GM20000 (cell line): ENCODE measurements at places on chromosomes 7 and 10.
A peak's percentile ranks its signal among the peaks of the same experiment; 100 is the strongest.

DNA sequence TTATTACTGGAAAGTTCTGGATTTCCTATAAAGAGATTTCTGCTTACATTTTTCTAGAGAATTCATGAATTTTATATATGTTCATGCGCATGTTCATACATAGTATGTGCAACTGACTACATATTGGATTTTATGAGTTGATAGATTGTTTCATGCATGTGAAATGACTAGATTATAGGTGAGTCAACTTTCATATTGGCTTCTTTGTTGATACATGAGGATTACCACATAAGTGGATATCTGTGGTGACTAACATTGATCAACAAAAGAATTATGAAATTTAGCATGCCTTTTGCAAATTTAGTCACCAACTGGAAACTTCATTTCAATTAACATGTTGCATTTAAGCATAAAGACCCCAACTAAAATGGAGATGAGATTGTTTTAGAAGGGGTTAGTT, 99.0 kb downstream of the GNAT3 start:
- DNase-seq: no peak

DNA sequence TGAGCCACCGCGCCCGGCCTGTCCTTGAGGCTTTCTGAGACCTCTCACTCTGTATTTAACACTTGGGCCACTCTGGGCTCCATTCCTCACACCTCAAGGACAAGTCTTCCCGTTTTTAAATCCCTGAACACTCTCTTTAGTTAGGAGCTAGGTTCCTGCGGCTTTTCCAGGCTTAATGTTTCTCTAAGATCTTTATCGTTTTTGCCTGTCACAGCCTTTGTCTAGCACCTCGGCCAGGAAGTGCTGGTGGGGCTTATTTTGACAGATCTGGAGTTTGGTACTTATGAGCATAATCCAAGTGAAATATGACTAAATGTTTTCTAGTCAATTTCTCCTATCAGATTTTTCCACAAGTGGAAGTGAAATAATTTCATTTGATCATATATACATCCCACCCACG, 186.6 kb downstream of the DPY19L1 start:
- no peak for DNase-seq

DNA sequence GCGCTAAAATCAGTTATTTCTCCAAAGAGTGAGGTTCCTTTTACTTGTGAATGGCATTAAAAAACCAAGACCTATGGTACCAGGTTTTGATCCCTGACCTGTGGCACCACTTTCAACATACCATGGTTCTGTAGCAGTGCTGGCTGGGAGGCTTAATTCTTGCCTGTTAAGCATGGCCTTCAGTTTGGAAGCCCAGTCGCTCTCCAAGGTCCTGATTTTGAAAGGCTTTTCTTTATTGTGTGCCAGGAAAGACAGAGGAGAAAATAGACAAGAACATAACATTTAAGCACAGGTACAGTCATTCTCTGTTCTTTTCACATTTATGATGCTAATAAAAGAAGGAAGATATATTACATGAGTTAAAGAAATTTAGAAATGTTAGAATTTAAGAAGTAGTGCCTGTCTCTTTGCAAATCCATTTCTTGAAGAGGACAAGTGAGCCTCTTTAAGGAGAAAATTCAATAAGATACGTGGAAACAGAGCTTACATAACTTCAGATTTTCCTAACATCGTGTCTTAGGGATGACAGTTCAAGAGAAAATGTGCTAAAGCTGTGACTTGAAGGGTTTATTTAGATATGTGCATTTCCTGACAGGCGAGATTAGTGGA, 357.6 kb downstream of the DPP6 start:
- no peak for DNase-seq

- no peak for DNase-seq
These were observed 17.8 kb downstream of the LRRTM3 start for GRCh38 chr10:66943590-66943989.

DNA sequence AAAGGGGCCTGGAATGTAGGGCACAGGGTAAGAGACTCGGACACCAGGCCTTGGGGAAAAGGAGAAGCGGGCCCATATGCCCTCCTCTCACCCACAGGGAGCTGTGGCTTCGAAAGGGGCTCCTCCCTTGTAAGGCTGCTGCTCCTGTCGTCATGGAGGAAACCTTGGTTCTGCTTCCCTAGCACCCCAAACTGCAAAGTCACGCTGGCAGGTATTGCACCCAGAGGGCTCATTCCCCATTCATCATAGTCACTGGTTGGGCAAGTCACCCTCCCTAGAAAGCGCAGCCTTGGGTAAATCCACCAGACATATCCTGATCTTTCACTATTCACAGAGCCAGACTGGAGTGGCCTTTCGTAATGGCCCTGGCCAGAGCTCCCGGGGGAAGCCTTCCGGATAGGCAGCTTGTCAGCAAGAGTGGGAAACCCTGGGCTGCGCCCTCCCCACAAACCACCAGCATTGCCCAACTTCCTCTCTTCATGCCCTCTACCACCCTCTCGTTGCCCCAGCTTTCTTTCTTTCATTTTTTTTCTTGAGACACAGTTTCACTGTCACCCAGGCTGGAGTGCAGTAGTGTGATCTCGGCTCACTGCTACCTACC, 121.0 kb downstream of the HIP1 start:
- DNase-seq: no peak

- no peak for DNase-seq
These were observed 580.2 kb downstream of the SUGCT start for GRCh38 chr7:40715053-40715430.

DNA sequence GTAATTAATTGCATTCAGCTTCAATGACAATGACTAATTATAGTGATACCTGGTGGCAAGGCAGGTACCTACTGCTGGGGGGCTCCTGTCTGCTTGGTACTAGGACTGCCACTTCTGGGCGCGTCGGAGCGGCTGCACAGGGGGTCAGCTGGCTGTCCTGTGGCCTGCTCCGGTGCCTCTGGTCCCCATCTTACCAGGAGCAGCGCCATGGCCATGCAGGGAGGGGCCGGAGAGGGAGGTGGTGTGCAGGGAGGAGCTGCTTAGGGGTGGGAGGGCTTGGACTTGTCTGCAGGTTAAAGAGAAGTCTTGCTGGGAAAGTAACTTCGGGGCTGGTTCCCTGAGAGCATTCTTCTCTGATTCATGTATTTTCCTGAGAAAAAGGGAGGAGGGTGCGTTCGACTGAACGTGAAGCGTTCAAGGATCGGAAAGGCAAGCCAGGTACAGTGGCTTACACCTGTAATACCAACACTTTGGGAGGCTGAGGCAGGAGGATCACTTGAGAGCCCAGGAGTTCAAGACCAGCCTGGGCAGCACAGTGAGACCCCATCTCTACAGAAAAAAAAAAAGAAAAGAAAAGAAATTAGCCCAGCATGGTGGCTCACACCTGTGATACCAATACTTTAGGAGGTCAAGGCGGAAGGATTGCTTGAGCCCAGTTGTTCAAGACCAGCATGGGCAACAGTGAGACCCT, 15.4 kb downstream of the CUX1 start:
- no peak for DNase-seq

- DNase-seq: no peak
These were observed 44.8 kb upstream of the EGR2 start for GRCh38 chr10:62860946-62861345.

- DNase-seq: peak; percentile 23
These were observed at the start of gene CLDN15 for GRCh38 chr7:101237206-101238067. Gene CLDN15, minus strand, starts transcription at chr7:101237802. Its CDS starts 221 bp downstream, at chr7:101237581.

GRCh38 chr10:58888957-58889356, 287.5 kb upstream of the PHYHIPL start:
- no peak for DNase-seq

DNA sequence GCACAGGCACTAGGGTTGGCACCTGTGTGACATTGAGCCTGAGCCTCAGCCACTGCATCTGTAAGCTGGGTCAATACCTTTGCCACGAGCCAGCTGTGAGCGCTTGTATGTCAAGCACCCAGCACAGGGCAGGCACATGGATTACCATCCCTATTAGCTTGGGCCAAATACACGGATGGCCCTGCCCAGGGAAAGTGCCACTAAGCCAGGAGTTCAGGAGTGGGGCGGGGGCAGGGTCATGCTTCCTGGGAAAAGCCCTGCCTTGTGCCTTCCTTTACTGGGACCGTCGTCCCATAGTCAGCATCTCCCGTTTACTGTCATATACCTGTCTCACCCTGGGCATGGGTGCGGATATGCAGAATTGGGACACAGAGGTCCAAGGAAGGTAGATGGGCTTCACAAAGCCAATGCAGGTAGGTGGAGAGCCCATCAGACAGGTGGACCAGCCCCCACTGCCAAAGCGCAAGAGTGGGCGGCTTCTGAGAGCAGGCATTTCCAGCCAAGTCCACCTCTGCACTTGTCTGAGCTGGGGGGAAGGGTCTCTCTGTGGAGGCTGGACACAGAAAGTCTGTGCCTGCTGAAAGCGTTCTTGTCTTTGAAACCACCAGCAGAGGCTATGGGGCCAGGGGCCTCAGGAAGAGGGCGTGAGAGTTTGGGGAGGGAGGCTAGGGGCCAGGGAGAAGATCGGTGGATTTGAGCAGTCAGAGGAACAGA, 72.6 kb downstream of the VWA2 start:
- DNase-seq: no peak

GRCh38 chr7:75639886-75640190, 98.9 kb downstream of the HIP1 start:
- DNase-seq: no peak

DNA sequence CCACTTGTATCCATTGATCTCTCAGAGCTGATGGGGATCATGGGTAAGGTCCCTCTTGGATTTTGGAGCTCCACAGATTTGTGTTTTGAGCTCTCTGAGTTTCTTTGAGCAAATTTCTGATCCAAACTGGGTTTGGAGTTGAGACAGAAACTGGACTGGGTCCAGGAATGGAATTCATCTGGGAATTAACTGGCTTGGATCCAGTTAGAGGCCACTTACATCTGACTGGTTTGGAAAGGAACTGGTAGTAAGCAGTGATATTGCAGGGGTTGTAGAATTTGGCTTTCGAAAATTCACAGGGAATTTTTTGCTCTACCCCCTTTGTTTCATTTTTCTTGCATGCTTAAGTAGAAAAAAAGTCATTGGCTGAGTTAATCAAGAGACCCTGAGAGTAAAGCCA, 245.6 kb downstream of the SEMA3D start:
- DNase-seq: no peak

DNA sequence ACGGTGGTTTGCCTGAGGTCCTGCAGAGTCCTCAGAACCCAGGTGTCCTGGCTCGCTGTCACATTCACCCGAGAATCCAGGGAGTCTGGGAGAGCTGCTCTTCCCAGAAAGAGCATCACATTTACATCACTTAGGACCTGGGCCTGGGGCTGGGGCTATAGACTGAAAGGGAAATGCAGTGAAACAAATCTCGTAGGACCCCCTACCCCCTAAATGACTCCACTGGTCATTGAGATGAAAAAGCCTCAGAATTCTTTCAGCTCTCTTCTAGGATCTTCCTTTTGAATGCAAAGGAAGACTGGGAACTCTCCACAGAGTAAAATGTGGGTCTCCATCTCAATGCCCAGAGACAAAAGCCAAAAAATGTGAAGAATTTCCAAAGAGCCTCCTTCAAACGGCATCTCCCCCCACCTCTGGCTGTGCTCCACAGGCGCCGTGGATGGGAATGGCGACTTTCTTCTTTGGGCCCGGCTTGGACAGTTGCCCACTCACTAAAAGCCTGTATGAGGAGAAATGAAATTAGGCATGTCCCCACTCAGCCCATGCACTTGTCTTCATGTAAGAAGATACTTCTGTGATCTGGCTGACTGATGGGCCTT, 49.0 kb upstream of the PODXL start:
- no peak for DNase-seq

GRCh38 chr7:99955247-99955646, 20.6 kb downstream of the AZGP1 start:
- DNase-seq: no peak

GRCh38 chr7:152395112-152395511, 40.7 kb downstream of the KMT2C start:
- DNase-seq: no peak

DNA sequence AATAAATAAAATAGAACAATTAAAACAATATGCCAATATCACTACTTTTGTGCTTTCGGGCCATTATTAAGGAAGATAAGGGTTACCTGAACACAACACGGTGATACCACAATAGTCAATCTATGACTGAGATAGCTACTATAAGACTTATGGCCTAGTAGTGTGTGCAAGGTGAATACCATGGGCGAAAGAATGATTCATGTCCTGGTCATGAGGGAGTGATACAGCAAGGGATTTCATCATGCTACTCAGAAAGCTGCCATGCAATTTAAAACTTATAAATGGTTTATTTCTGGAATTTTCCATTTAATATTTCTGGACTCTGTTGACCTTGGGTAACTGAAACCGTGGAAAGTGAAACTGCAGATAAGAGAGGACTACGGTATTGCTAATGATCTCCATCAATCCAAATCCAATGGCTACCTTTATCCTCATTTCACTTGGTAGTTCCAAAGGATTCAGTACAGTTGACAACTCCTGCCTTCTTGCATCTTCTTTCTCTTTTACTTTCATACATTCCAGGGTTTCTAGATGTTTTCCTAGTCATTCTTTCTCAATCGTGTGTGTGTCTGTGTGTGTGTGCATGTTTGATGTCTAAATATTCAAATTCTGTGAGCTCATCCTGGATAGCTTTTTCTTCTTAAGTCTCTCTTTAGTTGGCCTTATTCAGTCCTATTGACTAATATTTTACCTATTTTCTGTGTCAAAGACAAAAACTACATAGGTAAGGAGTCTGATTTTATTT, 100.5 kb upstream of the MAGI2 start:
- DNase-seq: no peak

GRCh38 chr7:57348646-57349269, 101.2 kb upstream of the ZNF716 start:
- DNase-seq: no peak

DNA sequence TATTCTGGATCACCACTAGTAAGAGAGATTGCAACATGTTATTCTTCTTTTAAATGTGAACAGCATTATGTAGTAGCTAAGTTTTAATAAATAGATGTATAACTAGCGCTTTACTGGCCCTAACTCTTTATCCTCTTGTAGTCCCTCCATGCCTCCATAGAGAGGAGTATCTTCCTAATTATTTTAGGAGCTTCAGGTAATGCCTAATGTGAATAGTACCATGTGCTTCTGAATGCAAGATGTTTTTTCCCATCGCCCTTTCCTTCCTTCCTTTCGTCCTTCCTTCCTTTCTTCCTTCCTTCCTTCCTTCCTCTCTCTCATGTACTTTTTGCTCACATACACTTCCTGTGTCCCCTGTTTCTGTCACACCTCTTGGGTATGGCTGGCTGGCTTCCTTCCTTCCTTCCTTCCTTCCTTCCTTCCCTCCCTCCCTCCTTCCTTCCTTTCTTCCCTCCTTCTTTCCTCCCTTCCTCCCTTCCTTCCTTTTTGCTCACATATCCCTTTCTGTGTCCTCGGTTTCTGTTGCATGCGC, 290.7 kb downstream of the HDAC9 start:
- DNase-seq: no peak

DNA sequence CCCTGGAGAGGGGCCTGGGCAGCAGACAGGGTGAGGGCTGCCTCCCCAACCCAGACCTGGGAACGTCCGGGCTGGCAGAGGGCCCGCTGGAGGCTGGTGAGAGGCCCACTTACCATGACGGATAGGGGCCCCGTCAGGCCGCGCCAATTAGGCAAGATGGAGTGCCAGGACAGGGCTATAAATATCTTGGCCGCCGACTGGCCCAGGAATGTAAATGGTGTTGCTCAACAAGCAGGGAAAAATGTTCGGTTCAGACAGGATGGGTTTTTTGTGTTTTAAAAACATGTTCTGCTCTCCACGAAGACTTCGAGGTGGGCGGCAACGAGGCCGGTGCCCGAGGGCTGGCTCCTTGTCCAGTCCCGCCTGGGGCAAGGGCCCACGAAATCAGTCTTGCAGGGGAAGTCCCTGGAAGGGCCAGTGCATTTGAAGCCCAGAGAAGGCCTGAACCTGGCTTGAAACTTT, 35.8 kb upstream of the ELN start:
- DNase-seq: no peak

GRCh38 chr10:13839430-13839990, 252.7 kb downstream of the PRPF18 start:
- no peak for DNase-seq
